ENCODE measurements at places on chromosomes 5 and 9. TPM values are rescaled to one million over a fixed set of nuclear protein-coding genes. Genes with fewer than 3 reads are reported as not detected.

BTNL8 gene
- not detected for total RNA-seq

ITGA1 gene
- 6.8 TPM for total RNA-seq

FOXD4L6 gene
- total RNA-seq, result not detected

GRCh38 chr5:77957-78804, 13.8 kb upstream of the PLEKHG4B start:
- no peaks in the 10 kb centered on the region for H3K4me1 ChIP-seq
- H3K36me3 ChIP-seq, result no peaks in the 10 kb centered on the region
- no peak overlapping the region for H3K4me3 ChIP-seq
- no peak overlapping the region for H3K27ac ChIP-seq
- H3K27me3 ChIP-seq, result peaks cover 43% of the 10 kb centered on the region

- DNase-seq, result no peak
- no peaks in the 10 kb centered on the region for H3K27me3 ChIP-seq
Observed at GRCh38 chr5:9456435-9457042, 89.3 kb downstream of the SEMA5A start.

- peaks cover 15% of the 10 kb centered on the region for H3K36me3 ChIP-seq
- H3K27me3 ChIP-seq, result no peaks in the 10 kb centered on the region
- DNase-seq, result no peak
- H3K4me1 ChIP-seq, result no peaks in the 10 kb centered on the region
- H3K4me3 ChIP-seq, result no peak overlapping the region
Observed at GRCh38 chr5:103089272-103089671, 30.7 kb downstream of the GIN1 start.

- H3K27me3 ChIP-seq, result no peaks in the 10 kb centered on the region
- H3K4me1 ChIP-seq, result no peaks in the 10 kb centered on the region
- no peak for DNase-seq
- H3K27ac ChIP-seq, result no peak overlapping the region
- no peaks in the 10 kb centered on the region for H3K36me3 ChIP-seq
Observed at GRCh38 chr5:96125231-96125891, 163.7 kb upstream of the ELL2 start.

DNA sequence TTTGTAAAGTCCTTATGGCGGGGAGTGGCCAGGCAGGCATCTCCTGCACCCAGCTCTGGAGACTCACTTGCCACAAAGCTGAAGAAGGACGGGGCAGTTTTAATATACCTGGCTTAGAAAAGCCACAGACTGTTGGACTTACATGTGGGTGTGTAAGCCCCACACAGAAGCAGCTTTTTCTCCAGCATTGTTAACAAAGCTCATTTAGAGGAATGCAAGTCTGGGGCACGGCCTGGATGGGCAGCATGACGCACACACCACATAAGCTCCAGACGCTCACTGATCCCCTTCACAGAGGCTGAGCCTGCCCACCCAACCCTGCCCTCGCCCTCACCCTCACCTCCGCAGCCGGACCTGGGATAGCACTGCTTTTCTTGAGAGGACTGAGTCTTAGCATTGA, 58.0 kb upstream of the PDE8B start:
- peaks cover 29% of the 10 kb centered on the region for H3K4me1 ChIP-seq
- H3K4me3 ChIP-seq, result no peak overlapping the region
- H3K27me3 ChIP-seq, result no peaks in the 10 kb centered on the region
- DNase-seq, result no peak
- no peaks in the 10 kb centered on the region for H3K36me3 ChIP-seq

GRCh38 chr9:129647635-129648034, 5.7 kb upstream of the ASB6 start:
- H3K27me3 ChIP-seq, result no peaks in the 10 kb centered on the region
- no peaks in the 10 kb centered on the region for H3K36me3 ChIP-seq
- no peaks in the 10 kb centered on the region for H3K4me1 ChIP-seq
- no peak overlapping the region for H3K4me3 ChIP-seq
- no peak for DNase-seq
- H3K27ac ChIP-seq, result no peak overlapping the region

DNA sequence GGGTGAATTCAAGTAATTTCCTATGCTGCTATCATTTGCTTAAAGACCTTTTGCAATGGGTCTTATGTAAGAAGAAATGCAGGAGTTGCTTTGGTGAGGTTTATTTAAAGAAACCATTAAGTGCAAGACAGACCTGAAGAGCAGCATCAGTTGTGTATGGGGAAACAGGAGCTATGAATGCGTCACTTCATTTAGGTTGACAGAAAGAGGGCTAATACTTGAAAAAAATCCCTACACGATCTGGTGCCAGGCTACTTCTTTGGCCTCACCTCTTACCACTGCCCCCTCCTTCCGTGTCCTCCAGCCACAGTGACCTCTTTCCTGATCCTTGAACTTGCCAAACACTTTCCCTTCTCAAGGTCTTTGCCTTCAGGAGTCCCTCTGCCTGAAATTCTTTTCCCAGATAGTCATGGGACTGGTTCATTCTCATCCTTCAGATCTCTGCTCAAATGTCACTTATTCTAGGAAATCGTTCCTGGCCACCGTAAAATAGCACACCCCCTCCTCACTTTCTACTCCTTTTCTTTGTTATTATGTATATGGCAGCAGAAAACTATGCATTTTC, 1.4 kb upstream of the JAK2 start:
- no peak for DNase-seq
- no peaks in the 10 kb centered on the region for H3K27me3 ChIP-seq
- peaks cover 17% of the 10 kb centered on the region for H3K4me1 ChIP-seq
- H3K27ac ChIP-seq, result peak overlapping the region; percentile 35

DNA sequence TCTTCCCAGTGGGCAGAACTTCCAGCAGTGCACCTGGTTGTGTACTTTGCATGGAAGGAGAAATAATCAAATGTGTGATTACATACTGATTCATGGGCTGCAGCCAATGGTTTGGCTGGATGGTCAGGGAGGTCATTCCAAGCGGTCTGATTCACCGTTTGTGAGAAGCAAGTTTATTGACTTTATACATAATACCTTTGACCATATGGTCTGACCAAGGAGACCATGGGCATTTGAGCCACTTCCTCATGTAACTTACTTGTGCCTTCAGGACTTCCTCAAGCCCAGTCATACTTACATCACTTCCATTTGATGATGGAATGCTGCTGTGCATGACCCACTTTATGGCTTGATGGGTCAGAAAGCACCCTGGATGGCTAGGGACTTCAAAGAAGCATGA, 41.1 kb downstream of the DAP start:
- no peak for DNase-seq
- H3K27me3 ChIP-seq, result no peaks in the 10 kb centered on the region
- H3K4me3 ChIP-seq, result no peak overlapping the region
- H3K27ac ChIP-seq, result no peak overlapping the region
- H3K36me3 ChIP-seq, result peaks cover 4% of the 10 kb centered on the region

DNA sequence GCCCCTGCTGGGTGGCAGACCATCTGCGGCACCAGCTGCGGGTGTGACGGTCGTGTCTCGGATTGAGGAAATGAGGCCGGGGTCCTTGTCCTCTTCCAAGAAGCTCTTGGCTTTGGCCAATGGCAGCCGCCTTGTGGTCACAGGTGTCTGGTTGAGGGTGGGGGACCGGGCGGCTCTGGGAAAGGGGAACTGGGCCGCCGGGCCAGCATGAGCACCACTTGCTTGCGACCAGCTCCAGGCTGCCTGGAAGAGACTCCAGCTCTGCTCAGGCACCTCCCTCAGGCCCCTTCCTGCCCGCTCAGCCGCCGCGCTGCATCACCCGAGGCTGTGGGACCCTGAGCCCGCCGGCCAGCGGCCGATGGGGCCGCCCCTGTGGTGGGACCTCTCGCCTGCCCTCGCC, 59.7 kb downstream of the RXRA start:
- H3K36me3 ChIP-seq, result no peaks in the 10 kb centered on the region
- no peak overlapping the region for H3K27ac ChIP-seq

DNA sequence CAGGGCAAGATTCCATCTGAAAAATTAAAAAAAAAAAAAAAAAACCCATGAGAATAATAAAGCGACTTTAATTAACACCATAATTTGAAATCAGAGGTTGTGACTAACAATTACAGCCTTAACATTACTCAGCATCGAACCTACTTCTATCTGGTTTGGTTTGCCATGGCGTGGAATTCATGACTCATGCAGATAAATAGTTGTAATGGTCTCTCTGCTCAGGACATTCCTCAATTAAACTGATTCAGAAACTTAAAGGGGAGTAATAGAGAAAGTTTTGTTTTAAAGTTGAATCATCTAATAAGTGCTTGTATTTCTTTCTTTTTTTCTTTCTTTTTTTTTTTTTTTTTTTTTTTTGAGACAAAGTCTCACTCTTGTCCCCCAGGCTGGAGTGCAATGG, 135.5 kb downstream of the SPATA31D1 start:
- no peak overlapping the region for H3K4me3 ChIP-seq
- H3K27ac ChIP-seq, result no peak overlapping the region
- no peak for DNase-seq
- H3K4me1 ChIP-seq, result no peaks in the 10 kb centered on the region
- no peaks in the 10 kb centered on the region for H3K27me3 ChIP-seq
- H3K36me3 ChIP-seq, result no peaks in the 10 kb centered on the region

GRCh38 chr9:27791311-27791710, 218.0 kb upstream of the C9orf72 start:
- no peaks in the 10 kb centered on the region for H3K36me3 ChIP-seq
- no peak for DNase-seq
- no peaks in the 10 kb centered on the region for H3K27me3 ChIP-seq
- no peak overlapping the region for H3K27ac ChIP-seq
- no peaks in the 10 kb centered on the region for H3K4me1 ChIP-seq

GRCh38 chr5:58937031-58937681, 354.3 kb downstream of the RAB3C start:
- DNase-seq, result no peak
- peaks cover 5% of the 10 kb centered on the region for H3K27me3 ChIP-seq
- H3K4me1 ChIP-seq, result peaks cover 23% of the 10 kb centered on the region
- H3K36me3 ChIP-seq, result no peaks in the 10 kb centered on the region
- H3K4me3 ChIP-seq, result no peak overlapping the region

- DNase-seq, result no peak
- H3K36me3 ChIP-seq, result no peaks in the 10 kb centered on the region
- H3K4me1 ChIP-seq, result no peaks in the 10 kb centered on the region
- no peak overlapping the region for H3K27ac ChIP-seq
- no peak overlapping the region for H3K4me3 ChIP-seq
Observed at GRCh38 chr9:18543406-18544192, 69.6 kb downstream of the ADAMTSL1 start.

GRCh38 chr5:163569284-163569683, 63.9 kb downstream of the MAT2B start:
- no peak overlapping the region for H3K4me3 ChIP-seq
- no peak for DNase-seq
- no peaks in the 10 kb centered on the region for H3K36me3 ChIP-seq
- peaks cover 25% of the 10 kb centered on the region for H3K27me3 ChIP-seq
- peaks cover 7% of the 10 kb centered on the region for H3K4me1 ChIP-seq

DNA sequence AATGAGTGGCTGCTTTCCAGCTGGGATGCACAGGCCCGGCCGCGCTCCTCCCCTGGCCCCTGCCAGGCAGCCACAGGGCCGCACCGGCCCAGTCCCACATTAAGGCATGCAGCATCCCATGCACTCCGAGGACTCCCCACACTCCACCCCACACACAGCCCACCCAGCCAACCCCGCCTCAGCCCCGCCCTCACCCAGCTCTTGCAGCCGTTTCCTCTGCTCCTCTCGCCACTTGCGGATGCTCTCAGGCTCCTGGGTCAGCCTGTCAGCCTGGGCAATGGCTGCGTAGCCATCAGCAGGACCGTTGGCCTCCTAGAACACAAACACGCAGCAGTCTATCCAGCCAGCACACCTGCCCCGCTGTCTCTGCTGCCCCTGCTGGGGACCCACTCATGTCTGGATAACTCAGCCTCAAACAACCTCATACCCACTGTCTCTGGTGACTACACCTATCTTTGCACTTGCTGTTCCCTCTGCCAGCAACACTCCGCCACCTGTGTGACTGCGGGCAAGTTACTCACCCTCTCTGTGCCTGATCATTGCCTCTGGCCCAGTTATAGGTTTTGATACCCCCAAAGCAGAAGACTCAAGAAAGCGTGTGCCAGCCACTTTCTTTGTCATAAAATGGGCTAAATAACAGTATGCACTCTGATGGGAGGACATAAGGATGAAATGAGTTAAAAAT, 9.3 kb downstream of the HIGD2A start:
- H3K27me3 ChIP-seq, result no peaks in the 10 kb centered on the region
- no peak overlapping the region for H3K4me3 ChIP-seq
- H3K36me3 ChIP-seq, result peaks cover 21% of the 10 kb centered on the region
- no peak for DNase-seq
- H3K27ac ChIP-seq, result no peak overlapping the region
- no peaks in the 10 kb centered on the region for H3K4me1 ChIP-seq

- H3K27ac ChIP-seq, result no peak overlapping the region
- H3K27me3 ChIP-seq, result peaks cover 10% of the 10 kb centered on the region
- no peak for DNase-seq
Observed at GRCh38 chr5:146883511-146883910, 5.0 kb upstream of the PPP2R2B start.

DNA sequence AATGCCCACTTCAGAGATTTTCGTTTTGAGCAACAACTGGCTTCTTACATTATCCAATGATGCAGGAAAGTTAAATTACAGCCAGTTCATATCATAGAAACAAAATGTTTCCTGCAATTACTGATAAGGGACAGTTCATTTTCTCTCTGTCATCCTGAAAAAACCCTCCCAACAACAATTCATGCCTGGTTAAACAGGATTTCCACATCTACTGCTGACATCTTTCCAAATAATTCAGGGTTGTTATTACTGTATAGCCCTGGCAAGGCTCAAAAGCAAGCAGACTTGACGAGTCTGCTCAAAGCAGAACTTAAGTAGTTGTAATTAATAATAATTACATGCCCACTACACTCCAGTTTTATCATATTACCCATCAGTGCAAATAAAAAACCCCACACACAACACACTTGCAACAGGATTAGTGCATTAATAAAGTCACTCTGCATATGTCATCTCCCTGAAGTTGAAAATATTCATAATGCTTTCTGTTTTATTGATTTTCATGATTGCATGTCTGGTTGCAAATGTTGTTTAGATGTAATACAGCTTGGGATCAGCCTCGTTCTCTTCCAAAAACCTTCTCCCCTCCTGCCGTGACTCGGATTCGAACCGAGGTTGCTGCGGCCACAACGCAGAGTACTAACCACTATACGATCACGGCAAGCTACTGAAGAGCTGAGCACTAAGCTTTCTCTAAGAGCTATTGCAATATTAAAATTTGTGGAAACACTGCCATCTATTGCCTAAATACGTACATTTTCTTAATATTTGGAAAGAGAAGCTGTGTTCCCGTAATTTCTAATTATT, 119.6 kb upstream of the NFIB start:
- DNase-seq, result no peak
- H3K4me1 ChIP-seq, result no peaks in the 10 kb centered on the region
- no peak overlapping the region for H3K4me3 ChIP-seq
- H3K27ac ChIP-seq, result no peak overlapping the region
- no peaks in the 10 kb centered on the region for H3K27me3 ChIP-seq
- no peaks in the 10 kb centered on the region for H3K36me3 ChIP-seq

DNA sequence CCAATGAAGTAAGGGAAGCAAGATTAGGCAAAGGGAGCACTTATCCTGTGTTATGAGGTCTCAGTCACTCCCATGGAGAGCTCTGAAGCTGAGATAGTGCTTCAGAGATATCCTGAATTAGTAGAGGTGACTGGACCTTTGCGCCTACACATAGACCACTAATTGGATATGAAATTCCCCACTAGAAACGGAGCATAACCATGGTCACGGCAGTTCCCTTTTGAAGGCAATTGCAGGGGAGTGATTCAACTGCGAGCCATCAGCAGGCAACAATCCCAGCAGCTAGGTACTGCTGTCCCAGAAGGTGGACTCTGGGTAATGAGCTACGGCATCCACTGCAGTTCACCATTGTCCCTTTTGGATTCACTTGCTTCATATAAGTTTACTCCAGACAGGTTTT, 267.7 kb upstream of the RASA1 start:
- H3K36me3 ChIP-seq, result no peaks in the 10 kb centered on the region
- no peak overlapping the region for H3K27ac ChIP-seq
- no peaks in the 10 kb centered on the region for H3K27me3 ChIP-seq
- H3K4me3 ChIP-seq, result no peak overlapping the region
- H3K4me1 ChIP-seq, result no peaks in the 10 kb centered on the region
